ENCODE measurements at places on chromosomes 2 and 18. TPM values are rescaled to one million over a fixed set of nuclear protein-coding genes. Genes with fewer than 3 reads are reported as not detected.

GAREM1 gene
- total RNA-seq = 5.2 TPM

GPR45 gene
- 0.25 TPM for total RNA-seq

KIAA2012 gene
- total RNA-seq = not detected

PLEK gene
- total RNA-seq = under 0.01 TPM

VSNL1 gene
- 0.33 TPM for total RNA-seq

LBH gene
- total RNA-seq = 123 TPM

CXCR4 gene
- not detected for total RNA-seq

LIMS2 gene
- 4.6 TPM for total RNA-seq

MGAT4A gene
- total RNA-seq = 0.49 TPM

SPDYA gene
- total RNA-seq = not detected

C18orf54 gene
- 3.2 TPM for total RNA-seq

LRRTM1 gene
- total RNA-seq = 0.13 TPM

RIT2 gene
- total RNA-seq = not detected

MORN2 gene
- 8.1 TPM for total RNA-seq

DUSP19 gene
- total RNA-seq = 0.49 TPM

DOCK10 gene
- 2.0 TPM for total RNA-seq

OSR1 gene
- 0.81 TPM for total RNA-seq

ABHD1 gene
- 0.89 TPM for total RNA-seq

CFAP210 gene
- total RNA-seq = under 0.01 TPM

FSIP2 gene
- total RNA-seq = under 0.01 TPM

PIEZO2 gene
- total RNA-seq = 5.3 TPM

PLEKHM3 gene
- total RNA-seq = 3.7 TPM

SH3BP4 gene
- total RNA-seq = 69.3 TPM

UGT1A6 gene
- 0.65 TPM for total RNA-seq

MFSD2B gene
- total RNA-seq = 0.38 TPM

GALR1 gene
- total RNA-seq = not detected

SERPINB13 gene
- total RNA-seq = not detected
